ENCODE measurements at places on chromosomes 4 and X.

DNA sequence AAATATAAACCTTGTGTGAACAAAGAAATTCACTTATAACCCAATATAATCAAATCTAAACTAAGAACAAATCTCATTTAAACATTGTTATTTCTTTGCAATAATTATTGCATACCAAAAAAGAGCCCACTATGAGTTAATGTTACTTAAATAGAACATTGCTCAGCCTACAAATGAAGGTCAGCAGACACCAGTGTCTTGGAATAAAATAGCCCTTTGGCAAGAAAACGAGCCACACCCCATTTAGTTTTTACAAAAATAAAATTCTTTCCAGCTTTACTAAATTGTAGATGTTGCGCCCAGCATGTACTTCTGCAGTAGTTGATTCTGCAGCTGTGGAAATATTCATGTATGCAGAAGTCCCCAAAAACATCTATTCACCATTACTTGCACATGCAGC, 12.2 kb downstream of the PLS3 start:
- DNase-seq, result no peak

- no peak for DNase-seq
Observed at GRCh38 chrX:38799995-38800580, 1.2 kb upstream of the MID1IP1 start.

DNA sequence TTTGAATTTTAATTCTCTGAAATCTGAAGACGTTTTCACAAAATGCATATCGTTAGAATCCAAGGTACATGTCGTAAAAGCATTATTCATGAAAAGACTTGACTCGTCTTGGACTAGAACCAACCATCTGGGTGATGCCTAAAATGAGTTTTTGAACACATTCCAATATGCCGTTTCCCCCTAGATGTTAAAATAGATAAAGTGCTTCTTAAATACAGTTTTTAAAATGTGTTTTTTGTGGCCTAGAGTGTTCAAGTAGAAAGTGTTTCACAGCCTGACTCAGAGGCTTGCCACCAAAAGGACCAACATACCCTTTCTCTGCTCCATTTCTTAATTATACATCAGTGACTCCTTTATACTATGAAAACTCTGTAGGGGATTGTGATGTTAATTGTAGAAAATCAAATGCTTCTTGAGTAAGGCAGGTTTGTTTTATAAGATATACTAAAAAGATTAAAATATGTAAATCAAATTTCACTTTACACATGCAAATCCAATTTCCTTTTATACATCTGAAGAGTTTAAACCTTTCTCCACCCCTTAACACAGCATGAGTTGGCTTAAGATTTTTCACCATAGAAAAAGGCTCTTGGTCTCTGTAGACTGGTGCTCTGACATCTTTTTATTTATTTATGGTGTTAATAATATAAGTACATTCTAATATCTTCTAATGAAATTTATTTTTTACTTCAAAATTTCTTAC, 48.4 kb downstream of the PRKG2 start:
- no peak for DNase-seq

GRCh38 chr4:87978681-87979080, 3.2 kb downstream of the SPP1 start:
- no peak for DNase-seq

DNA sequence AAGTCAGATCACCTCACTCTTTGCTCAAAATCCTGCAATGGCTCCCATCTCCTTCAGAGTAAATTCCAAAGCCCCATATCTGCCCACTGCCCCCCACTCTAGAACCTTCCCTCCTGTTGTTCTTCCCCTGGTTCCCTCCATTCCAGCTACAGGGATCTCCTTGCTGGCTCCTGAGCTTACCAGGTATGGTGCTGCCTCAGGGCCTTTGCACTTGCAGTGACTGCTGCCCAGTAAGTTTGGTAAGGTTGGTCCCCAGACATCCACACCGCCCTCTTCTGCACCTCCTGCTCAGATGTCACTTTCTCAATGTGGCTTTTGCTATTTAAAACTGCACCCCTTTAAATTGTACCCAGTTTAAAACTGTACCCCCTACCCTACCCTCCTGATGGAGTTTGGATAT, 7.8 kb upstream of the MAN2B2 start:
- DNase-seq, result no peak

DNA sequence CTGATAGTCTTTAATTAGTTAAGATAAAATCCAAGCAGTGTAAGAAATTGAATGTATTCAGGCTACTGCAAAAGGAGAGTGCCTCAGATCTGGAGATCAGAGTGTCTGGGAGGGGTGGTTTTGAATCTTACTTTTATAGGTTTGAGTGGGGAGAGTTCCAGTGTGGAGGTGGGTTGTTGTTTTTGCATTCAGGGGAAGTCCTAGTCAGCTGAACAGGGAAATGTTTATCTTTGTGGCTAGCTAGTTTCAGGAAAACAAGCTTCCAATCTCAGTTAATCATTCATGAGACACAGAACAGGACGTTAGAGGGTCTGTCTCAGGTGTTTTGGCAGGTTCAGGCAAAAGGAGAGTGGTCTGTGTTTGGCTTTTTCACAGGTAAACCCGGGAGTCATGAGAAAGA, 26.0 kb downstream of the ZNF81 start:
- no peak for DNase-seq

DNA sequence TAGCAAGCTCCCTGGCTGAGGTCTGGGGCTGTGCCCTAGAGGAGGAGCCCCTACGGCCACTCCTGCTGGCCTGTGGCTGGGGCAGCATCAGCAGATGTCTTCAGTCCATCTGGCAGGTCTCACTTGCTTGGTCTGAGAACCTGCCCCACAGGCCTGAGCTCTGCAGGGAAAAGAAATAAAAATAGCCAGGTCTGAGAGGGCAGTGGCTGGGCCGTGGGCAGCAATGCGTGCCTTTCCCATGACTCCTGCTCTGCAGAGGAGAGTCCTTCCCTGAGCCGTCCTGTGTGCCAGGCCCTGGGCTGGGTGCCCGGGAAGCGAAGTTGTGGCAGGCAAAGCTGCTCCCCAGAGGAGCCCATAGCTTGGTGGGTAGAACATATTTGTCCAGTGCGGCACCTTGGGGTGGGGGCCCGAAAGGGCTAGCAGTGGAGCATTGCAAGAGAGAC, 11.3 kb upstream of the KIAA0232 start:
- DNase-seq, result no peak

DNA sequence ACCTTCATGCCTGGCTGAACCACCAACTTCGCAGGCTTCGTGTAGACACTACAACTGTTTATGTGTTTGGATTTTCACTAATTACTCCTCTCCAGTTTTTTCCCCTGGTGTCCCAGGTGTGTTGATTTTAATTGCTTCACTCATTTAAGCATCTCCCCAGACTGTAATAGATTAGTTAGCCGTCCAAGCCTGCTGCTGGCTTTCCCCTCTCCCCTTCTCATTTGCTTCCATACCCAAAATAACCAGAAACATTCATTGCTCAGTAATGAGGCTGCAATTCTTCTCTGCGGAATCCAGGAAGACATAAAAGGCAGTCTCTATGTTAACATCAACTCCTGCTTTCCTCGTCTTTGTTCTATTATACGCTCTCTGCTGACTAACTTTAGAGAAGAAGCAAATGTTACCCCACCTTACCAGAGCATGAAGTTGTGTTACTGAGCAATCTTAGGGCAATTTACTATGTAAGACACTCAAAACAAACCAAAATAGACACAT, 37.9 kb upstream of the SCRG1 start:
- DNase-seq, result no peak

- no peak for DNase-seq
Observed at GRCh38 chr4:100591161-100591876, 73.5 kb upstream of the EMCN start.

DNA sequence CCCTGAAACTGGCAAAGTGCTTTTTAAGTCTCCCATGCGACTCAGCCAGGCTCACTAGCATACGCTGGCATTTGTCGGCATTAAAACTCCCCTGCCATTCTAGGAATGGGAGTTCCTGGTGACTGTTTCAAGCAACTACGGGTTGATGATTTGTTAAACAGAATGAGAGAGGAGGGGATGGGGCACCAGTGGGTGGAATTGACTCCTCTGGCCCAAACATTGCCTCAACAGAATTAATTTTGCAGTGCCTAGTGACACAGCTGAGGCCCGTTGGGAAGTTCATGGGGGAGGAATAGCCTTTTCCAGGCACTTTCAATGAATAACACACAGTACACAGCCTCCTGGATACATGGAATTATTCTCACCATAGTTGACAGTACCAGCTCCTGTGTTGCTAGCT, 30.1 kb downstream of the NEUROG2 start:
- no peak for DNase-seq

- DNase-seq, result no peak
Observed at GRCh38 chr4:48042979-48043461, 26.4 kb downstream of the NIPAL1 start.

- no peak for DNase-seq
Observed at GRCh38 chr4:139368998-139369397, 66.7 kb upstream of the NDUFC1 start.

DNA sequence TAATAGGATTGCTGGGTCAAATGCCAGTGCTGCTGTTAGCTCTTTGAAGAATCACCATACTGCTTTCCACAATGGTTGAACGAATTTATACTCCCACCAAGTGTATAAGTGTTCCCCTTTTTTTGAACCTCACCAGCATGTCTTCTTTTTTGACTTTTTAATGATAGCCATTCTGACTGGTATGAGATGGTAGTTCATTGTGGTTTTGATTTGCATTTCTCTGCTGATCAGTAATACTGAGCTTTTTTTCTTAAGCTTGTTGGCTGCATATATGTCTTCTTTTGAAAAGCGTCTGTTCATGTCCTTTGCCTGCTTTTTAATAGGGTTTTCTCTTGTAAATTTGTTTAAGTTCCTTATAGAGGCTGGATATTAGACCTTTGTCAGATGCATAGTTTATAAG, 14.8 kb downstream of the USP38 start:
- DNase-seq, result no peak

DNA sequence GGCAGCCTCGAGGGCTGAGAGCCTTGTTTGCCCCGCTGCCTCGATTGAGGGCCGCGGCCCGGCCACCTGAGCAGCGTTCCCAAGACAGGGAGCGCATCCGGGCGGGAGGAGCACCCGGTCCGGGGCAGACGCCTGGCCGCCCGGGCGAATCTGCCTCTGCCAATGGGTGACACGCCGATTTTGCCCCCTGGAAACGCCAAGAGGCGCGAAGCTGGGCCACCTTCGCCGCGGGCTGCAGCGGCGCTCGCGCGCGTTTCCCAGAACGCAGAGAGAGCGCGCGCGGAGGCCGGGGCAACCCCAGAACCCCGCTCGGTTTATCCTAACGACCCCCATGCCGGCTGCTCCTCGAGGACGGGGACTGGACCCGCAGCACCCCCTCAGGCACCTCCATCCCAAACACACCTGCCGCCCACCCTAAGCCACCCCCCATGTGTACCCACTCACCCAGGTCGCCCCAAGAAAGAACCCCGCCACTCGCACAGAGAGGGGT, 575 bp downstream of the MAP7D2 start:
- no peak for DNase-seq

- DNase-seq, result no peak
Observed at GRCh38 chr4:31408121-31408520, 688.0 kb downstream of the PCDH7 start.

DNA sequence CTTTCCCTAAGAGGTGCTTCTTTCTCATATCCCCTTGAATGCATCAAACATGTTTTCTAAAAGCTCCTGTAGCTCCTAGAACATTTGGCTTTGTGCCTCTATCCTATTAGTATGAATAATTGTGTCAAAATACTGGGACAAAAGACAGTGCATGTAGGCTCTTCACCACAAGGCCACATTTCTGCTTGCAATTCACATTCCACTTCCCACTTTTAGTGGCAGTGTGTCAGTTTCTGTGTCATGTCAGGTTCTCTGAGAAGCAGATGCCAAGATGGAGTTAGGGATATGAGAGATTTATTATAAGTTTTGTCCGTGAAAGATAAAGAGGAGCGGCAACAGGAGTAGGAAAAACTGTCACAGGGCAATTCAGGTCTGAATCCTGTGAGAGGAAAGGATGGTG, 61.3 kb upstream of the GPRIN3 start:
- no peak for DNase-seq

- no peak for DNase-seq
Observed at GRCh38 chr4:6265546-6265945, 4.1 kb upstream of the WFS1 start.

GRCh38 chr4:184940500-184940899, 77.8 kb upstream of the HELT start:
- DNase-seq, result no peak

All from stimulated activated CD8-positive, alpha-beta memory T cell treated with anti-CD3 and anti-CD28 coated beads, Interleukin-4, amount 100 ng/mL, for 4 hours (primary cell).